SK-MEL-5 (cell line): ENCODE measurements at places on chromosomes 1 and 21. TPM values are rescaled to one million over a fixed set of nuclear protein-coding genes. Genes with fewer than 3 reads are reported as not detected.

The CRABP2 gene
- total RNA-seq, result 0.29 TPM in 1 of 2 replicates, not detected in the other

DNA sequence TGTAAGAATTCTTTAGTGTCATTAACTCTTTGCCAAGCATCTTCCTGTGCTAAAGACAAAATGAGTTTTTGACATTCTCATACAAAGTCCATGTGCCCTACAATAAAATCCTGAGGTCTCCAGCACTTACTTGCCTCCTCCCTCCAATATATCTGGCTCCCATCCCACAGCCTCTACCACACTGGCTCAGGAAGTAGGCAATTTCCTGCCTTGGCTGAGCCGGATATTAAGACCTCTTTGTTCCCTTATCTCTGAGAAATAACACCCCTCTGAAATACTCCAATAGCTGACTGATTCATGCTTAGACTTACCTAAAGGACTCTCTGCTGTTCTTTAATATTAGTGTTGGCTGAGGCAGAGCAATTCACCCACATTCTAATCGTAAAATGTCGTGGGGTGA, 37.6 kb upstream of the GORAB start:
- DNase-seq, result peak; percentile 94

DNA sequence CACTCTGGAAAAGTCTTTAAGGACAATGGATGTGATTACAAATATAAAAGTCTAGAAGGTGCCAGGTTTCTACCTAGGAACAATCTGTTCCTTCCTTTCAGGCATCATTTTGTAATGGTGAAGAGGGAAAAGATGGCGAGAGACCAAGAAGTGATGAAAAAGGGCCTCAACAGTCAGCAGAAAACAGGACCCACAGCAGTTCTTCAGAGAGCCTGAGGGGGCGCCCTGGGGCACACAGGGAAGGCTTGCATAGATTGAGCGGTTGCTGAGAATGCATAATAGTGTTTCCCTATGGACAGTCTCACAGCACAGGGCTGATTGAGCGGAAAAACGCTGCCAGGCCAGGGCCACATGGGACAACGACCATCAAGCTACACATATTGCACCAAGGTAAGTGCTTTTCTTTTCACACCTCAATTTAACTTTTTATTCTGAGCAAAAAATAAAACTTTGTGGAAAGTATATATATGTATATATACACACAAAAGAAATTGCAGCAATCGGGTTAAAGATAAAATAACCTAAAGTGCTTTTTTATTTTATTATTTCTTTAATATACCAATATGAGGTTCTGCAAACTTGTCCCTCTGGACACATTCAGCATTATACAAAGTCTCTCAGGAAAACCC, 3.1 kb upstream of the YRDC start:
- peak; percentile 93 for DNase-seq

- DNase-seq, result no peak
Measured at GRCh38 chr1:229887043-229887822, 179.8 kb upstream of the GALNT2 start.

DNA sequence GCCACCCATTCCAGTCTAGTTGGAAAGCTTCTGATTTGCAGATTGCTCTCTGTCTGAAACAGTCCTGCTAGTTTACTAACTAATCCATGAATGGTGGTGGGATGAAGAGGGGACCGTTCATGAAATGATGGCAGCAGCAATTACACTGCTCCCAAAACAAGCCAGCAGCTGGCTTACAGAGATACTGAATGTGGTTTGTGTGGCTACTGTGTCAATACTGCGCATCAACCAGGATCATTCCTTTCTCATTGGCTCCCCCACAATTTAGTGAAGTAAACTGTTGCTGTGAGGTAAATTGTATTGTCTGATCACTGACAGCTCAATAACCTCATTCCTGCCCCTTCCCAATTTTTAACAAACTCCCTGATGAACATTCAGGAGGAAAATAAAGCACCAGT, 191.3 kb upstream of the LMO4 start:
- DNase-seq, result no peak
